Activated CD4-positive, alpha-beta T cell treated with anti-CD3 and anti-CD28 coated beads, Interleukin-2, amount 50 U/mL, for 1 hour (primary cell): ENCODE measurements at places on chromosomes 1 and 21.

GRCh38 chr1:41580520-41581172, 96.2 kb upstream of the EDN2 start:
- DNase-seq = no peak

DNA sequence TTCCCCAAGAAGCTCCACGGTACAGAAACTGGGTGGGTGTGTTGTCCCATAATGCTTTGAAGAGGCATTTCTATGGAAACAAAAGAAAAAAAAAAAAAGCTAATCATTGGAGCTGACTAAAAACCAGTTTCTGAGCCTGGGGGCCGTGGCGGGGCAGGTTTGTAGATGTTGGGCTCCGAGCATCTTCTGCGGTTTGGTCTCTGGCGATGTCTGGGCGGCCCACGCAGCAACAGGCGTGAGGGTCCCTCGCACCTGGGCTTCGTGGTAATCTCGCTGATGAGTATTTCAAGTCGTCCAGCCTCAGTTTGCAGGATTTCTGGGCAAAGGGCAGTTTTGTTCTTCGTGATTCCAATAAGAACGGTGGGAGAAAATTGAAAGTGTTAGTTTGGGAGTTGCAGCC, 6.8 kb downstream of the TP73 start:
- DNase-seq = no peak

GRCh38 chr1:201504799-201505502, 2.0 kb downstream of the CSRP1 start:
- DNase-seq = no peak

- no peak for DNase-seq
Measured at GRCh38 chr1:165632491-165632890, 1.5 kb downstream of the MGST3 start.

DNA sequence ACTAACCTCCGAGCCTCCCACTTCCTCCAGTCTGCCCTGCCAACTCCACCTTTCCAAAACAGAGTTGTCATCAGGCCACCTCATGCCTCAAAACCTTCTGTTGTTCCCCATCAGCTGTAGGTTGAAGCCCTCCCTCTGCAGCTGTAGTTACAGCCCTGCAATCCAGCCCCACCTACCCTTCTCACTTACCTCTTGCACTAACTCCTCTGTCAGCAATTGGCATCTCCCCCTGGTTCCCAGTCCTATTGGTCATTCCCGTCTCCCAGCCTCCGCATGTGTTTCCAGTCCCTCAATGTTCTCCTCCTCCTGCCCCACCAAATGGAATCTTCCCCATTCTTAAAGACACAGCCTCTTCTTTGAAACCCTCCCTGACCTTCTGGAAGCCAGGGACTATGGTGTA, 100.1 kb upstream of the GCLM start:
- no peak for DNase-seq
